Stimulated activated CD4-positive, alpha-beta T cell treated with anti-CD3 and anti-CD28 coated beads, Interleukin-15, amount 100 ng/mL, for 1 hour (primary cell): ENCODE measurements at places on chromosomes 2 and 18.

- no peak for DNase-seq
Measured at GRCh38 chr2:16774980-16775898, 109.6 kb upstream of the CYRIA start.

- DNase-seq: no peak
Measured at GRCh38 chr2:156476850-156477206, 40.6 kb downstream of the GPD2 start.

DNA sequence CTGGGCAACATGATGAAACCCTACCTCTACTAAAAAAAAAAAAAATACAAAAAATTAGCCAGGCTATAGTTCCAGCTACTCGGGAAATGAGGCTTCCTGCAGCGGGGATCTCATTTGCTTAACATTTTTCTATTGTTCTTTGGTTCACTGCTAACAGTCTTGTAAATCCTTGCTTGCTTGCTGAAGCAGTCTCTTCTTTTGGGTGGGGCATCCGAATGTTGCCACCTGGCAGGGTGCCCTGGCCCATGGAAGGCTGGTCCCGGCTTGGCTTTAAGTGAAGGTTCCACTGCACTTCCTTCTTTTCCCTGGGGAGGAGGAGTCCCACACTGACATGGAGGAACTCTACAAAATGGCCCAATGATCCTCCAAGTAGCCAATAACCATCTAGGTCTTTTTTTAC is 6.0 kb upstream of the ANKRD29 start:
- DNase-seq: no peak

GRCh38 chr2:195022508-195022830 is 634.6 kb upstream of the SLC39A10 start:
- DNase-seq: no peak

GRCh38 chr2:228509021-228509420 is 327.5 kb upstream of the SPHKAP start:
- no peak for DNase-seq

DNA sequence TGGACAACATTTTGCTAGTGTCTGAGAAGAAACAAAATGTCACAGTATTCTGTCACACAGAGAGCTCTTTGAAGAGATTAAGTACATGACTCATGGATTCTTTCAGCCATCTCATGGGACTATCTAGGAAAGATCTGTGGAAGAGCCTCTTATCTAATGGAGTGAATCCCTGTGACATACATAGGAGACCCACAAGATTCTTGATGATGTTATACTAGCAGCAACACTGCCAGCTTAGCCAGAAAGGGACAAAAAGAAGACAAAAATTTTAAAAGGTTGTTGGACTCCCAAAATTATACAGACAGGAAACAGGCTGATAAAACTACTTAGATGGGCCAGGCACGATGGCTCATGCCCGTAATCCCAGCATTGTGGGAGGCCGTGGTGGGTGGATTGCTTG is 143.3 kb upstream of the MGAT5 start:
- DNase-seq: no peak

GRCh38 chr2:44097322-44097907 is 71.3 kb upstream of the PPM1B start:
- no peak for DNase-seq
